Liver (tissue), 10 donors: ENCODE measurements at places on chromosomes 13 and 19. TPM values are rescaled to one million over a fixed set of nuclear protein-coding genes. Genes with fewer than 3 reads are reported as not detected.
A peak's percentile ranks its signal among the peaks of the same experiment; 100 is the strongest.

DNA sequence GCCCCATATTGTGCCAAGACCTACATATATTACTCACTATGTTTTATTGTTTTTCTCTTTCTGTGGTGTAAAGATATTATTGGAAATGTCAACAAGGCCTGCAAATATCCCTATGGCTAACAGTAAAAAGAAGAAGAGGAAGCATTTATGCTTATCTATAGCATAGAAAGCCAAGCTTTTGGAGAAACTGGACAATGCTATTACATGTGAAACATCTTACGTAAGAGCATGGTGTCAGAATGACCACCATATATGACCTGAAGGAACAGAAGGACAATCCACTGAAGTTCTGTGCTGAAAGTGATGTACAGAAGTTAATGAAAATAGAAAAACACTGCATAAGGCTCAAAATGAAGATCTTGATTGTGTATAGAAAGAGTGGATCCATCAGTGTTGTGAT, 145.2 kb downstream of the KCTD12 start:
- H3K4me1 ChIP-seq: no peaks in the 10 kb centered on the region
- H3K4me3 ChIP-seq: no peak overlapping the region
- DNase-seq: no peak
- no peak overlapping the region for H3K27ac ChIP-seq
- H3K27me3 ChIP-seq: no peaks in the 10 kb centered on the region

GRCh38 chr13:76892488-76892887, 6.3 kb upstream of the KCTD12 start:
- no peak overlapping the region for H3K27ac ChIP-seq
- no peaks in the 10 kb centered on the region for H3K4me1 ChIP-seq
- no peak overlapping the region for H3K4me3 ChIP-seq
- H3K36me3 ChIP-seq: no peaks in the 10 kb centered on the region

- no peak overlapping the region for H3K4me3 ChIP-seq
- no peak for DNase-seq
- H3K36me3 ChIP-seq: no peaks in the 10 kb centered on the region
- no peaks in the 10 kb centered on the region for H3K4me1 ChIP-seq
- no peak overlapping the region for H3K27ac ChIP-seq
These were observed 1599.8 kb downstream of the OLFM4 start for GRCh38 chr13:54628383-54628782.

GRCh38 chr13:110012102-110012739, 225.8 kb upstream of the IRS2 start:
- H3K36me3 ChIP-seq: no peaks in the 10 kb centered on the region
- H3K27me3 ChIP-seq: no peaks in the 10 kb centered on the region
- H3K4me1 ChIP-seq: peaks cover 10% of the 10 kb centered on the region
- H3K27ac ChIP-seq: no peak overlapping the region

- peaks cover 13% of the 10 kb centered on the region for H3K4me1 ChIP-seq
- DNase-seq: no peak
- no peak overlapping the region for H3K27ac ChIP-seq
- no peaks in the 10 kb centered on the region for H3K36me3 ChIP-seq
- no peak overlapping the region for H3K4me3 ChIP-seq
These were observed 142.5 kb upstream of the ZNF536 start for GRCh38 chr19:30229525-30230174.

- H3K4me1 ChIP-seq: peaks cover 65% of the 10 kb centered on the region
- DNase-seq: no peak
- peaks cover 12% of the 10 kb centered on the region for H3K36me3 ChIP-seq
- peak overlapping the region; percentile 27 for H3K27ac ChIP-seq
- no peaks in the 10 kb centered on the region for H3K27me3 ChIP-seq
- H3K4me3 ChIP-seq: no peak overlapping the region
These were observed 3.0 kb downstream of the ANKRD10 start for GRCh38 chr13:110911880-110912279.

DNA sequence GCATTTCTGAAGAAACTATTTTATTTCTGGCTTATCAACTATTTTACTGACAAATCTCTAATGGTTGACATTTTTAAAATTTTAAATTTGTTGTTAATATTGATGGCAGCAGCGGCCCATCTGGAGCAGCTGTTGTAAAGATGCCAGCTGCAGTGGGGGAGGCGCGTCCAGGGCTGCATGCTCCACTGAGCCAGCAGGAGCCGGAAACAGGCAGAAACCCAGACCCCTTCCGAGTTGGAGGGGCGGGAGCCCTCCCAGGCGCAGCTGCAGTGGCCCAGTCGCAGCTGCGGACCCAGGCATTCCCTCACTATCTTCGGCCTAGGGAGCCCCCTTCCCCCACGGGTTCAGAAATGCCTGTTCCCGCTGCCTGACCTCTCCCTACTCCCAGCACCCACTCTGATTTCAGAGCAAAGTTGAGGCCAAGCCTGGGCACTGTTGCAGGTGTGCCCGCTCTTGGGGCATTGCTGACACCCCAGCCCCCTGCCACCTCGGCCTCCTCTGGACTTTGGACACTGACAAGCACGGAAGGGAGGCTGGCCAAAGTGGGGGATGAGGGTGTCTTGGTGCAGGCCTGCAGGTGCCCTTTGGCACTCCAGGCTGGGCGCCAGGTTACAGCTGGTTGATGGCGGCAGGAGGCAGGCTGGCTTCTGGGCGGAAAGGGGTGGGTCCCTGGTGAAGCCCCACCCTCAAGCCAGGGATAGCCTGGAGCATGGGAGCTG, 69.2 kb downstream of the PIBF1 start:
- H3K27ac ChIP-seq: no peak overlapping the region
- no peak for DNase-seq
- no peaks in the 10 kb centered on the region for H3K4me1 ChIP-seq
- H3K36me3 ChIP-seq: no peaks in the 10 kb centered on the region

- H3K36me3 ChIP-seq: no peaks in the 10 kb centered on the region
- no peak overlapping the region for H3K4me3 ChIP-seq
- no peaks in the 10 kb centered on the region for H3K27me3 ChIP-seq
- no peaks in the 10 kb centered on the region for H3K4me1 ChIP-seq
- no peak for DNase-seq
These were observed 1796.5 kb upstream of the MIR17HG start for GRCh38 chr13:89550938-89551337.

DNA sequence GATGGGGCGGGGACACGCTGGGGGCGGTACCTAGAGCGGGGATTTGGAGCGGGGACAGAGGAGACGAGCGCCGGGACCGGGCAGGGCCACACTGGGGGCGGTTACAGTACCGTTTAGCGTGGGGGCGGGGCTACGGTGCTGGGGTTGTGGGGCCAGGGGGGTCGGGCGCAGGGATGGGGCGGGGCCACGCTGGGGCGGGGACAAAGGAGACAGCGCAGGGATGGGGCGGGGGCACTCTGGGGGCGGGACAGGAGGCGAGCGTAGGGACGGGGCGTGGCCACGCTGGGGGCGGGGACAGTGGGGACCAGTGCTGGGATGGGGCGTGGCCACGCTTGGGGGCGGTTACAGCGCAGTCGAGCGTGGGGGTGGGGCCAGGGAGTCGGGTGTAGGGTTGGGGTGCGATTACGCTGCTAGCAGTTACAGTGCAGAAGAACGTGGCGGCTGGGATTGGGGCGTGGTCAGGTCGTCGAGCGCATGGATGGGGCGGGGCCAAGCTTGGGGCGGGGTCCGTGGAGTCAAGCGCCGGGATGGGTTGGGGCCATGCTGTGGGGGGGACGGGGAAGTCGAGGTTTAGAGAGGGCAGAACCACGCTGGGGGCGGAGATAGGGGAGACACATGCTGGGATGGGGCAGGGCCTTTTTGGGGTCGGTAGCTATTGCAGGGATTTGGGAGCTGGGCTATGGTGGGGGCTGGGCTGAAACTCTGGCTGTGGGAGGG, 660 bp downstream of the ALKBH7 start:
- peak overlapping the region; percentile 70 for H3K4me3 ChIP-seq
- peaks cover 10% of the 10 kb centered on the region for H3K36me3 ChIP-seq
- peaks cover 4% of the 10 kb centered on the region for H3K4me1 ChIP-seq
- H3K27ac ChIP-seq: peak overlapping the region; percentile 98
- H3K27me3 ChIP-seq: no peaks in the 10 kb centered on the region

GRCh38 chr13:26562512-26562890, 5.0 kb downstream of the WASF3 start:
- peaks cover 25% of the 10 kb centered on the region for H3K4me1 ChIP-seq
- peaks cover 3% of the 10 kb centered on the region for H3K27me3 ChIP-seq
- H3K36me3 ChIP-seq: no peaks in the 10 kb centered on the region

DNA sequence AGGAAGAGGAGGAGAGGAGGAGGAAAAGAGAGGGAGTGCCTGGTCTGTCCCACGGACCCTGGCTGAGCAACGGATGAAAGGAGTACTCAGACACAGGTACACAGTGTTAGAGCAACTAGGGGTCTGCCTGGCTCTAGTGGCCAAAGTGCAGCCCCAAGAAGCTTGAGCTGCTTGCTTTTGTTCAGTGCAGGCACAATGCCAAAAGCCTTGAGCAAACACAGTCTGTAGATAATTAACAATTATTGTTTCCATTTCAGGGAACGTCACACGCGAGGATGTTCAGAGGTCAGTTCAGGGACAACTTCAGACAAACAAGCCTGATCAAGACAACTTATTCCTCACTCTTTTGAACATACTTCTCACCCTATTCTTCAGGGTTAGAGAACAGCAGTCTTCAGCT, 32.2 kb upstream of the ZNF726 start:
- H3K36me3 ChIP-seq: no peaks in the 10 kb centered on the region
- no peaks in the 10 kb centered on the region for H3K27me3 ChIP-seq
- H3K27ac ChIP-seq: peak overlapping the region; percentile 92
- H3K4me3 ChIP-seq: peak overlapping the region; percentile 11
- no peak for DNase-seq

DNA sequence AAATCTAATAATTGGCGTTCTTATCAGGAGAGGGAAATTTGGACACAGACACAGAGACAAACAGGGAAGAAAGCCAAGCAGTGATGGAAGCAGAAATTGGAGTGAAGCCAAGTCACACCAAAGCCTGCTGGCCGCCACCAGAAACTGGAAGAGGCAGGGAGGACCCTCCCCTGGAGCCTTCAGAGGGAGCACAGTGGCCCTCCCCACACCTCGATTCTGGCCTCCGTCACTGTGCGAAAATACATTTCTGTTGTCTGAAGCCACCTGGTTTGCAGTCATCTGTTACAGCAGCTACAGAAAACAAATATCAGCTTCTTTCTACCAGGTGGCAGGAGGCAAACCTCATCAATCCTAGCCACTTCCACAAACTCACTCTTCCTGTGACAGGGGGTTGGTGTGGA, 8.3 kb upstream of the TLE6 start:
- DNase-seq: no peak
- no peaks in the 10 kb centered on the region for H3K36me3 ChIP-seq
- no peak overlapping the region for H3K4me3 ChIP-seq

DNA sequence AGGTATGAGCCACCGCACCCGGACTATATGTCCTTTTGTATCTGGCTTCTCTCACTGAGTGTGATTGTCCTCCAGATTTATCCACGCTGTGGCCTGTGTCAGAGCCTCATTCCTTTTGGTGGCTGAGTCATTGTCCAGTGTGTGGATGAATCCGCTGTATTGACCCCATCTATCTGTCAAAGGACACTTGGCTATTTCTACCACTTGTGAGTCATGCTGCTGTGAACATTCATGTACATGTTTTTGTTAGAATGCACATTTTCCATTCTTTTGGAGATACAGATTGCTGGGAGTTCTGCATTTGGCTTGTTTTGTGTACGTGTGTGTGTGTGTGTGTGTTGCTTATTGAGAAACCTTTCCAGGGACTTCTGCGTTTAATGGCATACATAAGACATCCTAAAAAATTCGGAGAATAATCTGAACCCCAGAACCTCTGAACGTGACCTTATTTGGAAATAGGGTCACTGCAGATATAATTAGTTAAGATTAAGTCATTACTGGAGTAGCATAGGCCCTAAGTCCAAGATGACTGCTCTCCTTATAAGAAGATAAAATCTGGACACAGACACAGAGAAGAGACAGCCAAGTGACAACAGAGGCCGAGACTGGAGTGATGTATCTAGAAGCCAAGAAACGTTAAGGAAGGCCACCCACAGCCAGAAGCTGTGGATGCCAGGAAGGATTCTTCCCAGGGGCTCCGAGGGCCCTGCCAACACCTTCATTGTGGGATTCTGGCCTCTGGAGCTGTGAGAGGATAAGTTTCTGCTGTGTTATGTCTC, 4.9 kb upstream of the GIPC3 start:
- no peaks in the 10 kb centered on the region for H3K27me3 ChIP-seq
- no peak for DNase-seq
- no peaks in the 10 kb centered on the region for H3K4me1 ChIP-seq

DNA sequence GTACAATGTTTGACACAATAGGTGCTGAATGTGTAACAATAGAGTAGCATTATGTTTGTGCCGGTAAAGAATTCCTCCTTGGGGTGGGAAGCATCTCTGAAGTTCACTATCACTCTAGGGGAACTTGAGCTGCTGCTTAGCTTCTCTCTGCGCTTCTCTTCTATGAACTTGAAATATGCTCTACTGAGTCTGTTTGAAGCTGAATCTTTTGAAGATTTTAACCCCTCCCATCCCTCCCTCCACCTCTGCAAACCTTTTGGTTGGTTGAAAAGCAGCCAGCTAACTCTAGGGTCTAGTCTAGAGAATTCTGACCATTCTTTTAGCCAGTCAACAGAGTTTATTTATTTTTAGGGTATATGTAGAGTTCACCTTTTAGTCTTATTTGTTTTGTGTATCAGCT, 2.5 kb downstream of the PCCA start:
- H3K27ac ChIP-seq: peak overlapping the region; percentile 21
- no peak for DNase-seq
- H3K36me3 ChIP-seq: no peaks in the 10 kb centered on the region
- no peaks in the 10 kb centered on the region for H3K27me3 ChIP-seq
- H3K4me3 ChIP-seq: peak overlapping the region; percentile 79
- H3K4me1 ChIP-seq: peaks cover 29% of the 10 kb centered on the region

GRCh38 chr13:31697290-31697689, 42.0 kb upstream of the RXFP2 start:
- no peaks in the 10 kb centered on the region for H3K4me1 ChIP-seq
- H3K27ac ChIP-seq: no peak overlapping the region
- no peak overlapping the region for H3K4me3 ChIP-seq

GRCh38 chr13:77868717-77869116, 49.9 kb downstream of the EDNRB start:
- no peak overlapping the region for H3K4me3 ChIP-seq
- no peaks in the 10 kb centered on the region for H3K4me1 ChIP-seq
- no peaks in the 10 kb centered on the region for H3K27me3 ChIP-seq
- H3K36me3 ChIP-seq: no peaks in the 10 kb centered on the region
- H3K27ac ChIP-seq: no peak overlapping the region

DNA sequence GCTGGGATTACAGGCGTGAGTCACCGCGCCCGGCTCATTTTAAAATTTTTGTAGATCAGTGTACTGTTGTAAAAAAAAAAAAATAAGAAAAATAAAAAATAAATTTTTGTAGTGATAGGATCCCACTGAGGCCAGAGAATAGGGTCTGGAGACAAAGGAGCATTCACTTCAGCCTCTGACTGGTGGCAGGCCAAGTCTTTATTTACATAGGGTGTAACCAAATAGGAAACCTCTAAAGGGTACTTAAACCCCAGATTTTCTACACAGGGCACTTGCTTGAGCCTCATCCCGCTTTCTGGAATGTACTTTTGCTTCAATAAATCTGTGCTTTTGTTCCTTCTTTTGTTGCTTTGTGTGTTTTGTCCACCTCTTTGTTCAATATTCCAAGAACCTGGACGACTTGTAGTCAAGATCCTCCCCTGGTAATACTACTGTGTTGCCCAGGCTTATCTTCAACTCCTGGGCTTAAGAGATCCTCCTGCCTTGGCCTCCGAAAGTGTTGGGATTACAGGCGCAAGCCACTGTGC, 2.1 kb upstream of the PDCD2L start:
- H3K36me3 ChIP-seq: peaks cover 31% of the 10 kb centered on the region
- no peaks in the 10 kb centered on the region for H3K27me3 ChIP-seq
- no peak overlapping the region for H3K27ac ChIP-seq

Gene OR7A5
- not detected for total RNA-seq

Gene MCF2L
- total RNA-seq: 12.8 TPM

Gene SGCG
- not detected for total RNA-seq

Gene RAB3A
- total RNA-seq: 0.33 TPM

Gene GPATCH1
- total RNA-seq: 4.1 TPM
